ENCODE measurements at places on chromosomes 1 and 21. TPM values are rescaled to one million over a fixed set of nuclear protein-coding genes. Genes with fewer than 3 reads are reported as not detected.
A peak's percentile ranks its signal among the peaks of the same experiment; 100 is the strongest.

DNA sequence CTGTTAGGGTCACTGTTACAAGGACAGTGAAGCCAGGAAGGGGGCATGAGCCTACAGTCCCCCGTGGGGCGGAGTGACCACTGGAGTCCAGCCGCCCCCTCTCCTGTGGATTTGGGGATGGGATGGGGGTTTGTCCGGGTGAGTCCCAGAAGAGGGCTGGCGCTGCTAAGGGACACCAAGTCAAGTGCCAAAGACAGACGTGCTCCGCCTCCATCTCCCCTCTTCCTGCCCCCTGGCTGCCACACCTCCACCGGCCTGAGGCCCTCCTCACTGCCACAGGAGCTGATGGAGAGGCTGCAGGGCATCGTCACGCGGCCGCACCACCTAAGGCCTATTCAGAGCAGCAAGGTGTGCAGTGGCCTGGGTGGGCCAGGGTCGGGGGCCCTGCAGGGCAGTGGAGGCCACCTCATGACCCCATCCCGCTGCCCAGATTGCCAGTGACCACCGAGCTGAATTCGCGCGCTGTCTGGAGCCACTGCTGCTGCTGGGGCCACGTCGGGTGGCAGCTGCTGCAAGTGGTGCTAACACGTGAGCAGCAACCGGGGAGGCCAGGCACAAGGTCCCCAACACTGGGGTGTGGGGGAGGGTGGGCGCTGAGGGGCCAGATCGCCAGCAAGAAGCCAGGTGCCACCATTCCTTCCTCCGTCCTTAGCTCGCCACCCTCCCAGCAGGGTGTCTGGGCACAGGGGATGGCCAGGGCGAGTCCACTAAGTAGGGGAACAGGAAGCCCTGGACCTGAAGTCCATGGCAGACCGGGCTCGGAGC, 4.9 kb downstream of the RNF207 start:
- DNase-seq, result no peak

DNA sequence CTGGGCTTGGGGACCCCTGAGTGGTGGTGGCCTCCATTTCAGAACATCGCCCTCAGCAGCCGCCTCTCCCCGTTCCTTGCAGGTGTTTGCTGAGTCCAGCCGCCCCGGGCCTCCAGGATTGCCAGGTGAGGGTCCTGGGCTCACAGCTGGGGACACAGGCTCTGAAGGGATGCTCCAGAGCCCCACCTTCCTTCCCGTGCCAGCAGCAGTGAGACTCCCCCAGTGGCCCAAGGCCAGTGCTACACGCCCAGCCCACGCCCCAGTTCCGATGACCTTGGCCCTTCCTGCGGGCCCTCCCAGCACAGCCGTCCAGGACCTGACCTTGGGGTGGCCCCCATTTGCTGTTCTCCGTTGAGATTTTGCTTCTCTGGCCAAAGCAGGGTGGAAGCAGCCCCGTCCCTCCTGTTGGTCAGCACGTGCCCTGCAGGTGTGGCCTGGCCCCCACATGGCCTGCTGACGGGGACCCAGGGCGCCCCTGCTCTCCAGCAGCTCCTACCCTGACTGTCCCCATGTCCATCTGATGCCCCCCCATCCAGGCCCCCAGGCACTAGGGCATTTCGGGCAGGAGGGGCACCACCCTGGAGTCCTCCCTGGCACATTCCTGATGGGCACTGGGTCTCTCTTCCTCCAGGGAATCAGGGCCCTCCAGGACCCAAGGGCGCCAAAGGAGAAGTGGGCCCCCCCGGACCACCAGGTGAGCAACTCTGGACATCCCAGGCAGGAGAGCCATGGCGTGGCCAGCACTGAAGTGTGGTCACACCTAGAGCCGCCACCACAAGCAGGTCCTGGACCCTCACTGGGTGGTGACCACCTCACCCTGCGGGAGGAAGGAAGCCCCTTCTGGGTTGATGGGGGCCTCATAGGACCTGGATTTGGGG, 45.0 kb downstream of the SLC19A1 start:
- DNase-seq, result no peak

- DNase-seq, result no peak
Observed at GRCh38 chr1:96820107-96820506, 98.5 kb downstream of the PTBP2 start.

- DNase-seq, result no peak
Observed at GRCh38 chr1:221074332-221074731, 195.1 kb downstream of the HLX start.

ANKRD45 gene
- total RNA-seq, result not detected

DNA sequence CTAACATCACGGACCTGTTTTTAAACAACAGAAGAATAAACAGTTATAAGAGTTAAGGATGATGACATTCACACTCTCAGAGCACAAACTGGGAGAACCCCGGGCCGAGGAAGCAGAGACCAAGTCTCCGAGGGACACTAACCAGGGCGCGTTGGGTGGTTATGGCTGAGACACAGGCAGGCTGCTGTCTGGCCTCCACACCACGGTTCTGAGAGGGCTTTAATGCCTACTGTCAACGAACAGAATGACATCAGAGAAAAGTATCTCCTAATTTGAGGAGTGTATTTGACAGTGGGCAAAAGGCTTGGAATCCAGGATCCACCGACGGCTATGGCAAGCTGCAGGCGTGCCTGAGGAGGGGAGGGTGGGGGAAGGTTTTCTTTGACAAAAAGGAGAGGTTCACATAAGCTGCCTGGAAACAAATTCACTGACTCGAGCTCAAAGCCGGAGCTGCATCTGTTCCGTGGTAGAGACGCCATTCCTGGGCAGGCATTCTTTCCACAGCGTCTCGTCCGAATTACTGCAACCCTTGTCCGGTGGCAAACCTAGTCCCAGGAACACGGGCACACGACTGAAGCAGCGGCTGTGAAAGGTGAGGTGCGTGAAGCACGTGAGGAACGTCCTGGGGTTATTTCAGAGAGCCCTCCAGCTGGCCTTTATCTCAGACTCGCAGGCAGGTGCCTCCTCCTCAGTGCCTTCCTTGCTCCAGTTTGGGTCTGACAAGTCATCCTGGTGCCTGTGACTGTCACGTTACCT, 9.4 kb downstream of the POFUT2 start:
- no peak for DNase-seq

ARPC5 gene
- total RNA-seq, result 158 TPM

LMOD1 gene
- total RNA-seq, result not detected

CD1B gene
- total RNA-seq, result not detected

DNA sequence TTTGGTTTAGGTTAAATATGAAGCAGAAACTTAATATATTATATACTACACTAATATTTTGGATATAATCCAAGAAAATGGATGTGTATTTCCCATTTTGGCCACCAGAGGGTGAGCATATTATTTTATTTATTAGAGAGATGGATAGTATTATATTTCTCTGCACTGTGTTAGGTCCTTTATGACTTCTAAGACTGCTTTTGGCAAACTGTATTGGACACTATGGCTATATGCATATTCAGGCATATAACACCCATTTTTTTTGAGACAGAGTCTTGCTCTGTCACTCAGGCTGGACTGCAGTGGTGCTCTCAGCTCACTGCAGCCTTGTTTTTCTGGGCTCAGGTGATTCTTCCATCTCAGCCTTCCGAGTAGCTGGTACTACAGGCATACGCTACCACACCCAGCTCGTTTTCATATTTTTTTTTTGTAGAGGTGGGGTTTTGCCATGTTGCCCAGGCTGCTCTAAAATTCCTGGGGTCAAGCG, 17.8 kb upstream of the PGM1 start:
- no peak for DNase-seq

TACSTD2 gene
- total RNA-seq, result not detected

TXNIP gene
- total RNA-seq, result 102 TPM

GRCh38 chr1:219518168-219518906, 94.6 kb downstream of the ZC3H11B start:
- DNase-seq, result peak; percentile 52

DNA sequence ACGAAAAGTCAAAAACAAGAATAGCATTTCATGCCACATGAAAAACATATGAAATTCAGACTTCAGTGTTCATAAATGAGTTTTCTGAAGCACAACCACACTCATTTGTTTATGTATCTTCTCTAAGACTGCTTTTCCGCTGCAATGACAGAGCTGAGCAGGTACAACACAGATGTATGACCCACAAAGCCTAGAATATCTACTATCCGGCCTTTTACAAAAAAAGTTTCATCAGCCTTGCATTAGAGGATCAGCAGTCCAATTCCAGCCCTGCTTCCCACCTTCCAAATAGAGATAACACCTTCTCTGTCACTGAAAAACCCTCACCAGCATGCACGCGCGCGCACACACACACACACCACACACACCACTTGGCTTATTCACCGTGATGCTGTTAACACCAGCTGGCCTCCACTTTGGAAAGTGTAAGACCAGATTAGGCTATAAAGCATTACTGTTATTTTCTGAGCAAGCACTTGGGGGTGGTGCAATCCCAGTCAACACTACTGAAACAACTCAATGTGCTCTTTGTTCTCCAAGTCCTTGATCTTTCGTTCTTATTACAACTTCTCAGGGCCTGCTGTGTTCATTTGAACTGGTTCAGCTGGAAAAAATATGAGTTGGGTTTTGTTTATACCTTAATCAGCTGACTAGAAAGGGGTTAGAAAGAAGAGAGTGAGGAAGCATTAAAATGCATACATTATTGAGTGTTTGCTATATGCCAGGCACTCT, 90.0 kb downstream of the GLUL start:
- DNase-seq, result peak; percentile 51

GRCh38 chr1:1974834-1975233, 28.8 kb downstream of the CFAP74 start:
- no peak for DNase-seq

S100B gene
- not detected for total RNA-seq

- no peak for DNase-seq
Observed at GRCh38 chr1:116003823-116004222, 27.5 kb downstream of the SLC22A15 start.

TRIM58 gene
- not detected for total RNA-seq

DNA sequence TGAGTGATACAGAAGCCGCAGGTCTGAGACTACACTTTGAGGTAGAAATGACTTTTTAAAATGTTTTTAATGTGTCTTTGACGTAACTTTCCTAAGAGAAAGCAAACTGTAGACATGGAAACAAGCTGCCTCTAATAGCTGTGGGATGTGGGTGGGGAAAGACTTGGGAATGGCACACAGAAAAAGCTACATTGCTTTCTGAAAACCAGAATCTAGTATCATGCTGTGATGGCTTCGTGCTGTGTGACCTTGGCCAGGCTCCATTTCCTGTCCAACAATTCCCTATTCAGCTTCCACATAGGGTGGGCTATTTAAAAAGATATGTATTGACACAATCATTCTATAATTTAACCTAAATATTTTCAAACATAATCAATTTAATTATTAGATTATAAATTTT, 909.1 kb downstream of the NCAM2 start:
- peak; percentile 11 for DNase-seq
